ENCODE measurements at places on chromosomes 16 and 17.

- DNase-seq: no peak
Measured at GRCh38 chr17:53950858-53951250, 128.1 kb downstream of the KIF2B start.

- no peak for DNase-seq
Measured at GRCh38 chr17:17681744-17682292, 560 bp downstream of the RAI1 start.

GRCh38 chr17:2215616-2216364, 87.8 kb downstream of the SMG6 start:
- peak; percentile 81 for DNase-seq

DNA sequence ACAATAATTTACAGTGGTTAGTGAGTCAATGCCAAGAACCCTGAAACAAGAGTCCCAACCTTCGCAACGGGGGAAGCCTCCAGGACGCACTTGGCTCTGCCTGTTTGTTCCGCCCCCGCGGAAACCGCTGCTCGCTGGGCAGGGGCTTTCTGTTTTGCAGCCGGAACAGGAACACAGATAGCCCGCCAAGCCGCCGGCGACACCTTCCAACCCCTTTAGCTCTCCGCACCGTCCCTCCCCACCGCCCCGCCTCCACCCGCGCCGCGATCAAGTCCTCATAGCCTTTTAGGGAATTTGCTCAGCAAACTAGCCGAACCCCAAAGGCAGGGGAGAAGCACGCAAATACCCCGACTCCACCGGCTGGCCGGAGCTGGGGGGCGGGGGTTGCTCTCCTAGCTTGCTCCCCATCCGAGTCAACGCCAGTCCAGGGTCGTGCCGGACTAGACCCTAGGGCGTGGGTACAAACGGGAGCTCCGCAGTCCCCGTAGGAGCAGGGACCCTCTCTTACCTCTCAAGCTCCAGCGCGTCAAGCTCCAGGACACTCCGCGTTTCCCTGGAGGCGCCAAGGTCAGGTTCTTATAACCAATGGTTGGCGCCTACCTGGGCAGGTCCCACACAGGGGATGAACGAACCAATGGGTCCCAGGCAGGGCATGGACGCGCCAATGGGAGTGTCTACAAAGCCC, at the start of gene SLFN13:
Gene SLFN13, minus strand, starts transcription at position 553 of the 685 bp plus-strand sequence. CDS start 3,086 bp downstream, outside the sequence.
- no peak for DNase-seq

- DNase-seq: peak; percentile 34
Measured at GRCh38 chr17:31067691-31068184, 27.0 kb upstream of the NF1 start.

- no peak for DNase-seq
Measured at GRCh38 chr17:73689596-73690275, 45.5 kb upstream of the SDK2 start.

DNA sequence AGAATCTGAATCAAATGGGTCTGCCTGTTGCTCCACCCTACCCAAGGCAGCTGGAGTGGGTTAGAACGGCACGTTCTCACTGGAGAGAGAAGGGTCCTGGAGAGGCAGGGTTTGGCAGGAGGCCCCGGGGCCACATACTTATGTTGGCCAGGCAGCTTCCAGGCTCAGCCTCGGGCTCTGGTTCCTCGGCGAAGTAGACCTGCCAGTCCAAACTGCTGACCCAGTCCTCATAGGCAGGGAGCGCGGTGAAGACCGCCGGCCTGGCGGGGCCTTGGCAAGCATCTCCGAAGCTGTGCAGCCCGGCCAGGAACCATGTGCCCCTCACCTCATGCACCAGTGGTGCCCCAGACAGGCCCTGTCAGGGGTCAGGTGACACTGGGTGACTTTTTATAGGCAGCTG, 4.8 kb downstream of the PRSS53 start:
- DNase-seq: no peak

GRCh38 chr16:22239131-22239805, 33.2 kb downstream of the EEF2K start:
- no peak for DNase-seq

- no peak for DNase-seq
Measured at GRCh38 chr17:74116087-74116717, 87.3 kb upstream of the RPL38 start.

GRCh38 chr17:9973669-9974447, 68.8 kb upstream of the RCVRN start:
- no peak for DNase-seq

- no peak for DNase-seq
Measured at GRCh38 chr16:46922239-46922638, 38.1 kb downstream of the GPT2 start.

DNA sequence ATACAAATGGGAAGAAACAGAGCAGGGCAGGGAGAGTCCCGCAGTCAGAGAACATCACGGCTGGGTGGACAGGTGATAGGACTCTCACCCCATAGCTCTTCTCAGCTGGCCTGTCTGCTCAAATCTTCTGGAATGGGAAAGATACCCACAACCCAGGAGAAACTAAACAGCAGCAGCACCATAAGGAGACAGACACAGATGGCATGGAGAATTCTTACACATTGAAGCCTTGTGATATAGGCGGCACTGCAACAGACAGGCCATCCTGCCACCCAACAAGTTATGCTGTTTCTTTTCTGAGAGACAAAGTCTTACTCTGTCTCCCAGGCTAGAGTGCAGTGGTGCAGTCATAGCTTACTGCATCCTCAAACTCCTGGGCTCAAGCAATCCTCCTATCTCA, 8.6 kb upstream of the ANKRD40CL start:
- no peak for DNase-seq

DNA sequence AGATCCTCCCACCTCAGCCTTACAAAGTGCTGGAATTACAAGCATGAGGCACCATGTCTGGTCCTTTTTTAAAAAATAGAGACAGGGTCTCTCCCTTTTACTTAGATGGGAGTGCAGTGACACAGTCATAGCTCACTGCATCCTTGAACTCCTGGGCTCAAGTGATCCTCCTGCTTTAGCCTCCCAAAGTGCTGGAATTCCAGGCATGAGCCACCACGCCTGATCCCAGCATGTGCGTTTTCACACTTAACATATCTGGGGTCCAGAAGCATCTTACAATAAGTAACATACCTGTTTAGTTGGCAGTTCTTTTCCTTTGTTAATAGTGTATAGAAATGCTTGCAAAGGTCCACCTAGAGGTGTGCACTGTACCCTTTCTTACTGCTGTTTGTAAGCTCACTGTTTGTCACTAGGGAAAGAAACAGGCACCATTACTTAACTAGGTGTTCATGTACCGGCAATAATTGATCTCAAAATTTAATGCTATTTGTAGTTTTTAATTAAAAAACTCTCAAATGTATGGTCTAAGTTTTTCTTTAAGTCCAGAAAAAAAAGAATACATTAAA, 221.7 kb downstream of the RPTOR start:
- no peak for DNase-seq

DNA sequence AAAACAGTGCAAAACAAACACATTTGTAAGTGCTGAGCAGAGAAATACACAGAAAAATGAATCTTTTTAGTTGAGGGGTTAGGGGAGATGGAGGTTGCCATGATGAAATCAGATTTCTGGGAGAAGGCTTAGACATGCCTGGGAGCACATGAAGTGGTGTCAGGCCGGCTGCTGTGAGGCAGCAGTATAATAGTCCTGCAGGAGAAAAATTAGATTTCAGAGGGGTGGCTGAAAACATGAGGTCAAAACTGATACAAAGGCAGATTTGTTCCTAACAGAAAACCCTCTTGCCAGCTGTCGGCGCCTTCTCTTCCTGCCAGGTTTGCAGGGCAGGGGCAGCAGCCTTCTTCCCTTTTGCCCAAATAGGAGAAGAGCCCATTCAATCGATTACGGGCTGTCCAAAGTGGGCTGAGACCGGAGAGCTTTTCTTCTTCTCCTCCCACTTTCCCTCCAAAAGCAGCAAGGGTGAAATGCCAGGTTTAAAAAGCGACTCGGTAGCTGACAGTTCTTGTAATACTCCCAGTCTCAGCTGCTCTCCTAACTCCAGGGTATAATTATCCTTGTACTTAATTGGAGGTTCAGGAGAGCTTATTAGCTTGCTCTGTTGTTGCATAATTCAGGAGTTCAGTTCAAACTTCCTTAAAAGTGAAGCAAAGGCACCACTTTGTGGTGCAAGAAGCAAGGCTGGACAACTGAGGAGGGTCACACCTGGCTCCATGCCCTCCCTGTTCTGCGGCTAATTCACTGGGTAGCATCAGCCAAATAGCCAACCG, 80.0 kb downstream of the PCTP start:
- no peak for DNase-seq

- no peak for DNase-seq
Measured at GRCh38 chr16:27085182-27085581, 18.5 kb downstream of the C16orf82 start.

- DNase-seq: no peak
Measured at GRCh38 chr17:67639979-67640378, 77.8 kb upstream of the NOL11 start.

DNA sequence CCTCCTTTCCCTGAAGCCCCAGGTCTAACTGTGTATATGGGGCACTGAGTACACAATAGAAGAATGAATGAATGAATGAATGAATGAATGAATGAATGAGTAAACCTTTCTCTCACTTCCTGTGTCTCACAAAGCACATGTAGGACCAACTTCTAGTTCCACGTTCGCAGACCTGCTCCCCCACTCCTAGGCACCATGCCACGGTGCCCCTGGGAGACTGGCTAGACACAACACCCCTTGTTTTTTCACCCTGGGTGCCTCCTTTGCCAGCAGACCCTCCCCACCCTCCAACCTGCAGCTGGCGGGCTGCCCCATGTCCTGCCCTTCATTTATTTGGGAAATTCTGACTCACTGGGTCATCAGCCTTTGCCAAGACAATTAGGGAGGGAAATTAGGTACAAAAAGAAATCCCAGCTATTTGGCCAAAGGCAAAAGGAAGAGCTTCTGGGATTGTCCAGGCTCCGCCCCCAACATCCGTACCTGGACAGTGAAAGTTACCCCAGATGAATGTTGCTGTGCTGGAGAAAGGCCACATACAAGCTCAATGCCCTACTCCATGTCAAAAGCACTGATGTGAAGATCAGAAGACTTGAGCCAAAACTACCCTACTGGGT, 7.7 kb downstream of the CES1 start:
- no peak for DNase-seq

DNA sequence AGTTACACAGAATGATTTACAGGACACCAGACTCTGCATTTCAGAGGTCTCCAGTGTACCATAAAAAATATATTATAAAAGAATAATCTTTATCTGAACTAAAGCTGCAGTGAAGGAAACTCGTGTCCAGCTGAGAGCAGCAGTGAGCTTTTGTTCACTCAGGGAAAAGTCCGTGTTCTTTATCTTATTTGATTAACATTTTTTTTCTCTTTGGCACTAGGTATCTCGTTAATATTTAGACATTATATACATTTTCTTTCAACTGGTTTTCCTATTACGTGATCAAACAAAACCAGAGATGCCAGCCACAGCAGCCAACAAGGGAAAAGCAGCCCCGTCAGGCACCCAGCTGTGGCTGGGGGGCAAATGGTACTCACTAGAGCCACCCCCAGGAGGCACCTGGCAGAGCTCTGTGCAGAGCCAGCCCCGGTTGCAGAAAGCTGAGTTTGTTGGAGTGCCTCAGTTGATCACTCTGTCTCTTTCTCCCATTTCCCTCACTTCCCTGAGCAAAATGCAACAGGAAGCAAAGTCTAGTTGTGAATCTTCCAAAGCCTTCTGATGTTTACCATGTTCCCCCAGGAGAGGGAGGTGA, 1.1 kb upstream of the HS3ST4 start:
- no peak for DNase-seq

GRCh38 chr16:78553268-78554039, 454.0 kb downstream of the WWOX start:
- no peak for DNase-seq

DNA sequence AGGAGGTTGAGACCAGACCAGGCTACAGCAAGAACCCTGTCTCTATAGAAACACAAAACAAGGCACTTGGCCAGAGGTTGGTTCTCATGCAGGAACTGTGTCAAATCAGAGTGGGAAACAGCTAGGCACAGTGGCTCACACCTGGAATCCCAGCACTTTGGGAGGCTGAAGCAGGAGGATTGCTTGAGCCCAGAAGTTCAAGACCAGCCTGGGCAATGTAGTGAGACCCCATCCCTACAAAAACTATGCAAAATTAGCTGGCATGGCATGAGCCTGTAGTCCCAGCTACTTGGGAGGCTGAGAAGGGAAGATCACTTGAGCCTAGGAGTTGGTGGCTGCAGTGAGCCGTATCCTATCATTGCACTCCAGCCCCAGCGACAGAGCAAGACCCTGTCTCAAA, 1.7 kb downstream of the UNKL start:
- DNase-seq: no peak

- no peak for DNase-seq
Measured at GRCh38 chr17:6070913-6071511, 833 bp downstream of the WSCD1 start.

DNA sequence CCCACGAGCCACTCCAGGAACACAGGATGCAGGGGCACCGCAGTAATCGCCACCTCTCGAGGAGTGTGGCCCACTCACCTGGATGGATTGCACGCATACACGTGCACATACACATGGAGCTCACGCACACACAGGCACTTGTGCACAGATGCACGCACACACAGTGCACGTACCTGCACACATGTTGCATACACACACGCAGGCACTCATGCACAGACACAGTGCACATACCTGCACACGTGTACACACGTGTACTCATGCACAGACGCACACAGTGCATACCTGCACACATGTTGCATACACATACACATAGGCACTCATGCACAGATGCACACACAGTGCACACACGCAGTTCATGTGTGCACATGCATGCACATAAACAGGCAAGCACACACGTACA, 11.6 kb upstream of the WDR45B start:
- DNase-seq: no peak

DNA sequence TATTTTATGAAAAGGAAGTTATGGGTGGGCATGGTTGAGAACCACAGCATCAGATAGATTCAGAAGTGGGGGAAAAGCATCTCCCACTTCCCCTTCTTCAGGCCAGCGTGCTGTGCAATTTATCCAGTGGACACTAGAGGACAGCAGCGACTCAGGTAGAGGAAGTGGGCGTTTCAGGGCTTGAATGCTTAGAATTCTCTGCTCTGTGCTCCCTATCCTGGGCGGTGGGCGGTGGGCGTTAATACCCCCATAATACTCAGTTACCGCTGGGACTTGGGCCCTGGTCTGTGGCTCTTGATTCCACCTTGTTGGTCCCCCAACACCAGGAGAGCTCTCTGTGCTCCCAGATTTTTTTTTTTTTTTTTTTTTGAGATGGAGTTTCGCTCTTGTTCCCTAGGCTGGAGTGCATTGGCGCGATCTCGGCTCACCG, 3.7 kb upstream of the LYZL6 start:
- DNase-seq: peak; percentile 9

DNA sequence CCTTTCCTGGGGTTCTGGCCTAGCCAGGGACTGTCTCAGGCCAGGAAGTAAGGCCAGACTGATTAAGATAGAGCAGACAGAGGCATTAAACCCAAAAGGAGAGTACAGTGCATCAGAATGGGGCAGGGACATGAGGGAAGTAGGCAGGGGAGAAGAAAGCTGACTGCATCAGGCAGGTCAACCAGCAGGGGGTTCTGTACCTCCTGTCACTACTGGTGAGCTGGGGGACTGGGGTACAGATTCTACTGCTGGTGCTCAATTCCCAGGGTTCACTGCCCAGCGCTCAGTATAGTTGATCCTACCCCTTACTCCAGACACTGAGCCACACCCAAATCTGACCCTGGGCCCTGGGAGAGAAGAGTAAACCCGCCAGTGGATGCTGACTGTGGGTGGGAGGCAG, 12.9 kb upstream of the MTMR4 start:
- DNase-seq: no peak

- no peak for DNase-seq
Measured at GRCh38 chr17:2124391-2124790, 69.5 kb downstream of the HIC1 start.

- no peak for DNase-seq
Measured at GRCh38 chr16:54126907-54127306, 159.7 kb downstream of the IRX3 start.

All from fibroblast of the conjunctiva (primary cell).